GM12878 (cell line): ENCODE measurements at places on chromosomes 6 and 20. TPM values are rescaled to one million over a fixed set of nuclear protein-coding genes. Genes with fewer than 3 reads are reported as not detected.
A peak's percentile ranks its signal among the peaks of the same experiment; 100 is the strongest.

The IP6K3 gene
- total RNA-seq, result not detected in 2 replicates

The MATN4 gene
- total RNA-seq, result not detected in 2 replicates

The LST1 gene
- 16.5 and 20.6 TPM in 2 replicates for total RNA-seq

The VSX1 gene
- total RNA-seq, result not detected in 2 replicates

DNA sequence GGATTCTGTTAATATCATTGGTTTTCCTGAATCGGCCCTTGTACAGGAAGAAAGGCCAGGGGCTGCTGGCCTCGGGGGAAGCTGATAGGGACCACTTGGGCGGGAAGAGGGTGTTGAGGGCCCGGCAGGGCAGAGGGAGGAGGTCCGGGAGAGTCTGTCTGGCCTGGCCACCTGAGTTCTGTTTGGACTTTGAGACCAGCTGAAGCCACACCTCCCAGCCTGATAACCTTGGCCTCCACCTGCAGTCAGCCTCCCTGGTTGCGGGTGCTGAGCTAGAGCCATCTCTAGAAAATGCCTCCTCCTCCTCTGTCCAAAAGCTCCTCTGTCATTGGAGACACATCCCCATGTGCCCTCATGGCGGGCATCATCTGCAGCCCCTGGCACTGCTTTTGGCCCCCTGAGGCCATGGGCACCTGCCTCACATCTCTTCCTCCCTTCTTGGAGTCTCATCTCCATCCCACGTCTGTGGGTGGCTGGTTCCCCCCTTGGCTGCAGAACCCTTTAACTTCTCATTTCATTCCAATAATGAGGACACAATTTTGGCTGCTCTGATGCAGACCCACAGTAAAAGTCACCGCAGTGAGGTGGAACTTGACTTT, 16.6 kb downstream of the APCDD1L start:
- DNase-seq, result no peak
- no peaks in the 10 kb centered on the region for H3K4me1 ChIP-seq
- H3K4me3 ChIP-seq, result no peak overlapping the region
- no peak overlapping the region for H3K27ac ChIP-seq

DNA sequence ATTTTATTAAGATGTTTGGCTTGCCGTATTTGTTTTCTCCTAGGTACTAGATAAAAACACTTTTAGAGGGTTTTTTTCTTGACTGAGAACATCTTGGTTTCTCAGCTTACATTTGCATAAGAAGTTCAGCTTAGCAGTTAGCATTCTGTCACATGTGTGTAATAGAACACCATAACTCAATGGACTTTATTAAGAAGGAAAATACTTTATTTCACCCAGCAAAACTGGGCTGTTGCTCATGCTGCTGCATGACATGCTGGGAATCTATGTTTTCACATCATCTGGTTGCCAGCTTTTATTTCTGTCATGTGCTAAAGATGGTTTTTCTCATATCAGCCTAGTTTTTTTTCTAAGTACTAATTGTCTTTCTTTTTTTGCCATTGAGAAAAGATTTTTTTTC, 144.6 kb downstream of the UTRN start:
- H3K27me3 ChIP-seq, result no peaks in the 10 kb centered on the region
- H3K4me1 ChIP-seq, result no peaks in the 10 kb centered on the region
- H3K4me3 ChIP-seq, result no peak overlapping the region

GRCh38 chr6:151440498-151440897, 11.4 kb downstream of the RMND1 start:
- peak overlapping the region; percentile 61; the same call in 1 of the 2 replicates for H3K27ac ChIP-seq
- peak overlapping the region; percentile 32; the same call in 1 of the 2 replicates for H3K4me3 ChIP-seq
- peaks cover 13% of the 10 kb centered on the region for H3K4me1 ChIP-seq

DNA sequence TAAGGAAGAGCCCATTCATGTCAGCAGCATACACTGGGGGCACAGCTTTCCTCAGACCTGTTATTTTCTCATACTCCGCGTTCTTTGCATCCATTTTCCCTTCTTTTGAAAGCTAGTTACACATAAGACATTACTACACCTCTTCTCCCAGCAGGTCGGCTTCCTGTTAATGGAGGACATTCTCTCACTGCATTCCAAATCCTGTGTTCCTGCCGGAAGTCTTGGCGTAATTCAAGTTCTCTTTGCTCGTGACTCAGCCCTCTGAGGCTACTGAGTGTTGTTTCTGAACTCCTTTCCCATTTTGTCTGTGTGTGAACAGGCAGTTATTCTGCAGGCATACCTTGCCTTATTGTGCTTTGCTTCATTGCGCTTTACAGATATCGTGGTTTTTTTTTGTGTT, 97.5 kb upstream of the ZBTB24 start:
- H3K4me1 ChIP-seq, result no peaks in the 10 kb centered on the region
- no peak overlapping the region for H3K4me3 ChIP-seq
- no peak for DNase-seq
- no peaks in the 10 kb centered on the region for H3K36me3 ChIP-seq
- H3K27me3 ChIP-seq, result no peaks in the 10 kb centered on the region

GRCh38 chr6:105015482-105015881, 58.6 kb downstream of the LIN28B start:
- H3K27ac ChIP-seq, result no peak overlapping the region
- no peaks in the 10 kb centered on the region for H3K36me3 ChIP-seq
- H3K4me3 ChIP-seq, result no peak overlapping the region
- H3K4me1 ChIP-seq, result no peaks in the 10 kb centered on the region

DNA sequence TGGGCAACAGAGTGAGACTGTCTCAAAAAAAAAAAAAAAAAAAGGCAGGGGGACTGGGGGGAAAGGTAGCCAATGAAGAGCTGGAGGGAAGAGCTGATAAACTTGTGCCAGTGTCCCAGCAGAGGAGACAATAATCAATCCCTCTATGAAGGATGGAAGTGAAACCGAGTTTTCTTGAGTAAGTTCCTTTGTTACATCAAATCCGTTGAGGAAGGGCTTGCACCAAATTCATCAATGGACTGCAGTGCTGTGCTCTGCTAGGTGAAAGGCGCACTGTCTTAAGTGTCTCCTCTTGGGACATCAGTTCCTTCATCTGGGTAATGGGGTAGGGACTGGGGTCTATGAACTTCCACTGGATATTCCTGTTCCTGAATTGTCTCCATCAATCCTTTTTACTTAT, 3.0 kb upstream of the CRIP3 start:
- no peak overlapping the region for H3K27ac ChIP-seq
- H3K4me3 ChIP-seq, result no peak overlapping the region
- H3K4me1 ChIP-seq, result peaks cover 22% of the 10 kb centered on the region
- H3K36me3 ChIP-seq, result no peaks in the 10 kb centered on the region
- H3K27me3 ChIP-seq, result no peaks in the 10 kb centered on the region

- H3K4me1 ChIP-seq, result peaks cover 37% of the 10 kb centered on the region
- H3K27me3 ChIP-seq, result no peaks in the 10 kb centered on the region
- no peaks in the 10 kb centered on the region for H3K36me3 ChIP-seq
- peak overlapping the region; percentile 91 for H3K27ac ChIP-seq
Measured at GRCh38 chr20:53828682-53829254, 235.1 kb upstream of the ZNF217 start.

- no peaks in the 10 kb centered on the region for H3K36me3 ChIP-seq
- H3K4me3 ChIP-seq, result no peak overlapping the region
- DNase-seq, result no peak
- peaks cover 10% of the 10 kb centered on the region for H3K27me3 ChIP-seq
Measured at GRCh38 chr20:2692886-2693285, 306 bp downstream of the EBF4 start.

DNA sequence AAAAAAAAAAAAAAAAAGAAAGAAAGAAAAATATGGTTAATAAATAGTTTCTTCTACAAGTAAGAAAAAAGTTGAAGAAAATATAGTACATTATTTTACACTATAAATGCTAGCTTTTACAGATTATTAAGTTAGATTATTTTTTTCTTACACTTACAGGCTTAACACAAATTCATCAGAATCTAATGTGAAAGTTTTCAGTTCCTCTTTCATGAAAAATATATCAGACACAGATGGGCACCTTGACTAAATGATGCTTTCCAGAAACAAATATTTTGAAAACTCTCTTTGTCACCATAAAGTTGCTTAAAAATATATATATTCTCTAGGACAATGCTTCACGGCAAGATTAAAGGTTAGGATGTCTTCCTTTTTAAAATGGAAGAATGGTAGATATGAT, 321.8 kb upstream of the HSF2 start:
- no peak overlapping the region for H3K4me3 ChIP-seq
- no peaks in the 10 kb centered on the region for H3K36me3 ChIP-seq

GRCh38 chr6:16316741-16317251, 78.4 kb downstream of the GMPR start:
- no peak overlapping the region for H3K27ac ChIP-seq
- peaks cover 23% of the 10 kb centered on the region for H3K4me1 ChIP-seq
- no peak overlapping the region for H3K4me3 ChIP-seq
- no peak for DNase-seq

- no peak overlapping the region for H3K4me3 ChIP-seq
- H3K27ac ChIP-seq, result no peak overlapping the region
- peaks cover 13% of the 10 kb centered on the region for H3K27me3 ChIP-seq
Measured at GRCh38 chr20:36308353-36308752, 2.2 kb downstream of the DLGAP4 start.

DNA sequence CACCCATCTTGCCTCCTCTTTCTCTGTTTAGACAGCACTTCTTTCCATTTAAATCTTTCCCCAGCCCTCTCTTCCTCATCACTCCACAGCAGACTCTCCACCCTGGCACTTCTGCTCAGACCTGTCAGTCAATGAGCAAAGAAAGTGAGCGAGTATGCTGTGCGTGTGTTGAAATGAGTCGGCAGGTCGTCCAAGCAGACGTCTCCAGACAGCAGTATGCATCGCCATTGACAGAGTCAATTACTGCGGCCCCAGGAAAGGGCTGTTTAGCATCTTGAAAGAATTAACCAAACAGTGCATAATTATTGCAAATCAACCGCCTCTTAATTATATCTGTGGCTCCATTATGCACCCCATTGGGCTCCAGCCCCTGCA, 54.8 kb upstream of the KCNG1 start:
- no peak for DNase-seq
- H3K27me3 ChIP-seq, result no peaks in the 10 kb centered on the region; the same call in none of the 2 replicates
- H3K27ac ChIP-seq, result no peak overlapping the region
- H3K4me3 ChIP-seq, result no peak overlapping the region
- H3K36me3 ChIP-seq, result no peaks in the 10 kb centered on the region
- no peaks in the 10 kb centered on the region for H3K4me1 ChIP-seq

GRCh38 chr6:47792216-47792733, 10.4 kb downstream of the OPN5 start:
- H3K27me3 ChIP-seq, result no peaks in the 10 kb centered on the region
- no peaks in the 10 kb centered on the region for H3K4me1 ChIP-seq
- no peak for DNase-seq
- H3K36me3 ChIP-seq, result no peaks in the 10 kb centered on the region
- no peak overlapping the region for H3K4me3 ChIP-seq
